ENCODE measurements at places on chromosomes 3 and 15.

DNA sequence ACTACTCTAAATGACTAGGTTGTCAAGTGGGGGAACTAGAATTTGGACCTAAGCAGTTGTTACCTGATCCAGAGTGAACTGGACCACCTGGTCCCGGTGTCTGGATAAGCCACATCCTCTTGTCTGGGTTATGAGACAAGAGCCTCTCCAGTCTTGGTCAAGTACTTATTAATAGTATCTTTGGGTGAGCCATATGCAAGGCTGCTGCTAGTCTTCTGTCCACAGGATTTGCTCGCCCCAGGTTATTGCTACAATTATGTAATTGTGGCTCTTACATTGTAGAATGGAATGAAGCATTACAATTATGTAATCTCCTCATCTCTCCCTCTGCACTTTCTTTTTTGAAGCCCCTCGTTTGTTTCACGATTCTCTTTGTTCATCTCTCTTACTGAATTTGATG, 24.0 kb upstream of the AGBL1 start:
- no peak for DNase-seq

GRCh38 chr15:76239786-76240185, 71.5 kb downstream of the ETFA start:
- no peak for DNase-seq

DNA sequence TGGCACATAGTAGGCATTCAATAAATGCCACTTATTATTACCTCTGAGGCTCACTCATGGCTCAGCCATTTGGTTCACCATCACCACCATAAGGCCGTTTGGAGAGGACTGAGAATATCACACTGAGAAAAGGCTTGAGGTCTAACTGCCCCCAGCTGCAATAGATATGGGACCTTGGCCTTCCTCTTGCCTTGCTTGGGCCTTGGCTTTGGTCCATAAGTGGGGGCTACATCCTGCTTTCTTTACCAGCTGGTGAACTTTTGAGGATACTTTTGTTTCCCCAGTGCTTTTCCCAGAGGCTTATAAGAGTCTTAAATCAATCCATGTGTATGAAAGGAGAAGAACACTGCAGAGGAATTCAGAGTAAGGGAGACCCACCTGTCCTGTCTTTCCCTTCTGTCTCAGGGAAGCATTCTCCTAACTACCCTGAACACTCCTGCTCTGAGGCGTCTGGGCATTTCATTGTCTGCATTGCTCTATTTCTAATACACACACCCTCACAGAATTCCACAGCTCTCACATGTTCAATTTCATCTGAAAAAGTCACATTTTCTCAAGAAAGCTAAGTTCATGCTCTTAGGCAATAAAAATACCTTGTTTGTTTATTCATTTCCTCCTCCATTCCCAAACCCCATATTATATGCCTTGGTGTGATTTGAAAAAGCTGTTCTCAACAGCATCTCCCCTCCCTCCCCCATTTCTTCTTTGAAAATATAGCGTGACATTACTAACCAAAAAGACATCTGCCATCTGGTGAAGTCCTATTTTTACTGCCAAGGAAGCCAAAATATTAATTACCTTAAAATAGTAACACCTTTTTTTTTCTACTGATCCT, 22.5 kb upstream of the KCNMB2 start:
- no peak for DNase-seq

DNA sequence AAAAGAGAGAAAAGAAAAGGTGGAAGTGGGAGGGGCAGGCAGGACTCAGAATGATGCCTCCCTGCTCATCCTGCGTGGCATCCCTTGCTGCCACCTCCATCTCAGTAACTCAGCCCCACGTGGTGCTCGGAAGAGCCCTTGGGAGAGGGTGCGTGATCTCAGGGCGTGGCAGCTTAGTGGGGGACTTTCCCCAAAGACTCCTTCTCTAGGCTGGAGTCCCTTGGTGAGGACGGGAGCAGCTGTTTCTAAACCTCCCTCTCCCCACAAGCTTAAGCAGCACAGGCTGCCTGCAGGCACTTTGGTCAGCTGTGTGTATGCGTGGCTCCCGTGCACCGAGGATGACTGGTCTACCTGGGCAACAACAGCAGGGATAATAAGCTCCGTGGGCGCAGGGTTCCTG, 7.4 kb upstream of the ANPEP start:
- peak; percentile 92 for DNase-seq

GRCh38 chr3:13219902-13220296, 146.7 kb upstream of the IQSEC1 start:
- no peak for DNase-seq

DNA sequence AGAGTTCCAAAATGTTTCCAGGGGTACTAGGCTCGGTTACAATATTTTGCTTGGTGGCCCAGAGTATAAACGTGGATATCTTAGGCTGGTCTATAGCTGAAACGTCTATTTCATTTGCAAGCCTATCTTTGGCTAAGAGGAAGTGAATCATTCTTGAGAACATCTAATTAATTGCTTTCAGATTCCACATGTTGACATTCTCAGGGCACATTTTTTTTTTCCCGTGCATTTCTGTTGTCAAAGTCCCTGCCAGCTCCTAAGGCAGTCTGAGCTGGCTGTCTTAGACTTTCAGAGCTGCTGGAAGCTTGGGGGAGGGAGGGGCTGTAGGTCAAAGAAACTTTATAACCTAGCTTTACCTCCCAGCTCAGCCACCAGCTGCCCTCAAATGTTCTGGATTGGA, 23.2 kb upstream of the LAMP3 start:
- peak; percentile 36 for DNase-seq

DNA sequence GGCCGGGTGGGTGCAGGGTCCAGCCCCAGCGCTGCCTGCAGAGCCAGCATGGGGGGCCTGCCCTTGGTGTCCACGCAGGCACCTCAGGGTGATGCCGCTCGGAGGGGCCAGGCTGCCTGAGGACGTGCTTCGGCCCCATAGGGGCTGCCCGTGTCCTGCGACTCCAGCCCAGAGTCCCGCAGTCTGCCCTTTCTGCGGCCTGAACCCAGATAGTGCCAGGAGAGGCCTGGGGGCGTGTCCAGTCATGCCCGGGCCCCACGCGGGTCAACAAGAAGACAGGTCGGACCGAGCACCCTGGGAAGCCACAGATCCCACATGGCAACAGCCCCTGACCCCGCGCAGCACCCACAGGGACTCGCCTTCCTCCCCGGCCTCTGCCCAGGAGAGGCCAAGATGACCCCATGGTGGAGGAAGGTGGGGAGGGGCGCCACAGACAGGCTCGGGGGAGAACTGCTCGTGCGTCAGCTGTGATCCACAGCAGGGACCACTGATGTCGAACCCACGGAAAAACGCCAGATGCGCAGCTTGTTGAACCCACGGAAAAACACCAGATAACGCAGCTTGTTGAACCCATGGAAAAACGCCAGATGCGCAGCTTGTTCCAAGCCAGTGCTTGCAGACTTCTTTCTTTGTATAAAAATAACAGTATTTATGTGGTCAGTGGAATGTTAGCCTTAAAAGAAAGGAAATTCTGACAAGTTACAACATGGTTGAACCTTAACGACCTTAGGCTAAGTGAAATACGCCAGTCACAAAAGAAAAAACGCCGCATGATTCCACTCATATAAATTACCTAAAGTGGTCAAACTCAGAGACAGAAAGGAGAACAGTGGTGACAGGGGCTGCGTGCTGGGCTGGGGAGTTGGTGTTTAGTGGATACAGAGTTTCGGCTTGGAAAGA, 28.5 kb downstream of the CYFIP1 start:
- DNase-seq = no peak

GRCh38 chr3:42149975-42150374, 58.8 kb downstream of the TRAK1 start:
- DNase-seq = no peak

DNA sequence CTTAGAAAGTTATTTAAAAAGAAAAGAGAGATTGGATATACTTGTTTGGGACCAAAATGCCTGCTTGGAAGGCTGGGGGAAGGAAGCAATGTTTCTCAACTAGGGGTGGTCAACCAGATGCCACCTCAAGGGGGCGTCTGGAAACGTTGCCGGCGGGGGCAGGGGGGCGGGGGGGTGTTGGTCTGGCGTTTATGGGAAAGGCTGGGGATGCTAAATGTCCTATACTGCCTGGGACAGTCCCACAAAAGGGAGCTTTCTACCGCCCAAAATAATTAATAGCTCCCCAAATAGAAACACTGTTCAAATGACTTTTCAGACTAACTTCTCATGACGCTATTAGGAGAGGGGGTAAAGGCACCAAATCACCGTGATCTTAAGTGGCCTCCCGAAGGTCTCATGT, 2.2 kb downstream of the POLG start:
- DNase-seq = peak; percentile 40

DNA sequence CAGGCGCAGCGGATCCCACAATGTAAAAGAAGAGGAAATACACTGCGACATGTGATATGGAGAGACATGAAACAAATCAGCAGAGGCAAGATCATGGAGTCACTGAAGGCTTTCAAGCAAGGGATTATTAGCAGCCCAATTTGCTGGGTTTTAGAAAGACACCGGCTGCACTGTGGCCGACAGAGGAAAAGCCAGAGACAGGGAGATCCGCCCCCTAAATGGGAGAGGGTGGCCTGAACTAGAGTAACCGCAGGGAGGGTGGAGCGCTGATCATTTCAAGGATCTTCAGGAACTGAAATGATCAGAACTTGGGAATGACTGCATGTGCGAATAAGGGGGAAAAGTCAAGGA, 612 bp upstream of the C15orf40 start:
- DNase-seq = no peak

- no peak for DNase-seq
Observed at GRCh38 chr15:35738370-35738769, 192.4 kb upstream of the DPH6 start.

DNA sequence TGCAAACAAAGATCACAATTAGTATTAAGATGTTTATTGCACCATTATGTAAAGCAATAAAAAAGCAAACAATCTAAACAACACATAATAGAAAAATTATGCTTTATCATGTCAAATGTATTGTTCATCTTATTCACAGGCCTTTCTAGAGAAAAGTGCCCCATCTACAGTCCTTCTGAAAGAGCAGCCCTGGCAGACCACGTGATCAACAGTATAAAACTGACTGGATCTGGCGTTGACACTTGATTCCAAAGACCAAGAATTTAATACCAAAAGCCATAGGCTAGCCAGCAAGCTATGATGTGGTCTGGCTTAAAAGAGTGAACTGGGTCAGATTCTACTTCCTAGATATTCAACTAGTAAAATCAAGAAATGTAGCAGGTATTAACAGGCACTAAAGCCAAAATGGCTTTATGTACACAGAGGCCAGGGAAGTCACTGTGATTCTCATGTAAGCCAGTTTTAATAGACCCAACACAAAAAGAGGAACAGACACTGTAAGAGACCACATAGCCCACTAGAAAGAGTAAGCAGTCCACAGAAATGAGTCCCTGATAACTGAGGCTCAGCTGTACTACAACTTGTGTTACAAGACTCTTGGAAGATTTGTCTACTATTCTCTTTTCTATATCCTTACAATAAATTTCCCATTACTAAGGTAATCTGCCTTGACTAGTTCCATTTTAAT, 32.5 kb downstream of the DMXL2 start:
- DNase-seq = peak; percentile 56

DNA sequence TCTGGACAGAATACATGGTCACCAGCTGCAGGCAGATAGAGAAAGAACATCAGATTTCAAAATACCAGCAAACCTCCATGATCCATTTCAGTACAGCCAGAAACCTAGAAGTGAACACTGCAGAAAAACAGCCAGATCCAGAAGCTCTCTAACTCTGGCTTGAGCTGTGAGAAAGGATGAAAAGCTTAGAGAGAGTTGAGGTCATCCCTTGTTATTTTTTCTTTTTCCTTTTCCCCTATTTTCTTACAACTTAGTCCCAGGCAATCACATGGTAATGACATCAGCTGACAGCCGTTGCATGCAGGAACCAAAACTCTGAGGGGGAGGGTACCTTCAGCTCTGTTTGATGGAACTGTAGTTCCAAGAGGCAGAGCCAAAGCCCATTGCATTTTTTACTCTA, 113.2 kb downstream of the TCF12 start:
- DNase-seq = peak; percentile 85

DNA sequence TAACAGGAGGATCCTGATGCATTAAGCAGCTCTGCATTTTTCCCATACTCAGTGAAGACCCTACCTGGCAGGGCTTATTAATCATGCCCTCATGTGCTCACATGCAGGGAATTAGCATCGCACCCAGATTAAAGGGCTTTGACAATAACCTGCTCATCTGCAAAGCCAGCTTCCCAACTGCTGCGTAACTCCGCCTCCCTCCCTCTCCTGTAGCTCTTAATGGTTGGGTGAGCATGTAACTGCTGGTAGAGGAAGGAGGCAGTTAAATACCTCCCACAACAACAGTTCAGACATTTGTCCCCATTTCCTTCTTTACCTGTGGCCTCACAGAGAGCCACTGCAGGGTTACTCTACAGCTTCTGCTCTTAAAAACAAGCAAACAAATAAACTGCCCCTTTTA, 203.6 kb upstream of the WNT5A start:
- no peak for DNase-seq

GRCh38 chr3:40871394-40871793, 327.9 kb upstream of the CTNNB1 start:
- DNase-seq = no peak

- peak; percentile 80 for DNase-seq
Observed at GRCh38 chr15:91271565-91272153, 171.6 kb downstream of the SV2B start.

DNA sequence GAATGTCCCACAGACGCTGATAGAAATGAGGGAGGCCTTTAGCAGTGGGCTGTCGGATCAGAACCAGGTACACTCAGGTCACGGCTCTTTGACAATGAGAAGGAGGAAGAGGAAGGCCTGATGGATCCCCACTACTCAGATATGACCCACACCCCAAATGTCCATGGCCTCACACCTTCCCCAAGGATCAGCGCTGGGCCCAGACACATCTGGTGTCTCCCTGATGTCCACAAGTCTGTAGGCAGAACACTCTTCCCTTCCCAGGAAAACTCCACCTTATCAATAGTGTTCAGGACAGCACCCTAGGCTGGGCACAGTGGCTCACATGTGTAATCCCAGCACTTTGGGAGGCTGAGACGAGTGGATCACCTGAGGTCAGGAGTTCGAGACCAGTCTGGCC, 33.3 kb upstream of the SFMBT1 start:
- no peak for DNase-seq

GRCh38 chr3:7307410-7307809, 446.5 kb downstream of the GRM7 start:
- DNase-seq = no peak

DNA sequence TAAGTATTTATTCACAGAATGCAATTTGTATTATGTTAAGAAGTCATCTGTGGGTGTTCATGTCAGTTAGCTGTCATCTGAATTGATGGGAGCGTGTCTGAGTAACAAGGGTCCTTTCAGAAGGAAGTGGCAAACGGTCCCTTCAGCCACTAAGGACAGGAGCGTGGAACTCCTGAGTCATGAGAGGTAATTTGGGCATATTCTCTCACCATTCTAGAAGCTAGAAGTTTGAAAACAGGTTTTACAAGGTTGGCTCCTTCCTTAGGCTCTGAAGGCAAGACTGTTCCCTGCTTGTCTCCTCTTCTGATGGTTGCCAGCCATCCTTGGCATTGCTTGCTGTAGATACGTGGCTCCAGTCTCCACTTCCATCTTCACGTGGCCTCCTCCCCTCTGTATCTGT, 19.7 kb downstream of the ABHD2 start:
- DNase-seq = no peak

GRCh38 chr3:107013641-107014040, 363.6 kb upstream of the CCDC54 start:
- DNase-seq = no peak

GRCh38 chr3:15271785-15272381, 60.5 kb downstream of the SH3BP5 start:
- DNase-seq = peak; percentile 94

- no peak for DNase-seq
Observed at GRCh38 chr15:72979308-72979707, 73.0 kb upstream of the NEO1 start.

- DNase-seq = peak; percentile 5
Observed at GRCh38 chr3:179528772-179529171, 34.0 kb upstream of the ACTL6A start.

GRCh38 chr3:71582036-71582611, 1.4 kb downstream of the FOXP1 start:
- peak; percentile 52 for DNase-seq

All from suppressor macrophage treated with lipopolysaccharide for 1 hour (primary cell).